ENCODE measurements at places on chromosomes 2 and 18.

GRCh38 chr18:12867441-12868123 is 16.5 kb downstream of the PTPN2 start:
- no peak for DNase-seq

GRCh38 chr2:83168377-83168776 is 1290.7 kb downstream of the SUCLG1 start:
- DNase-seq = no peak

GRCh38 chr2:137298377-137298776 is 533.0 kb downstream of the THSD7B start:
- DNase-seq = no peak

DNA sequence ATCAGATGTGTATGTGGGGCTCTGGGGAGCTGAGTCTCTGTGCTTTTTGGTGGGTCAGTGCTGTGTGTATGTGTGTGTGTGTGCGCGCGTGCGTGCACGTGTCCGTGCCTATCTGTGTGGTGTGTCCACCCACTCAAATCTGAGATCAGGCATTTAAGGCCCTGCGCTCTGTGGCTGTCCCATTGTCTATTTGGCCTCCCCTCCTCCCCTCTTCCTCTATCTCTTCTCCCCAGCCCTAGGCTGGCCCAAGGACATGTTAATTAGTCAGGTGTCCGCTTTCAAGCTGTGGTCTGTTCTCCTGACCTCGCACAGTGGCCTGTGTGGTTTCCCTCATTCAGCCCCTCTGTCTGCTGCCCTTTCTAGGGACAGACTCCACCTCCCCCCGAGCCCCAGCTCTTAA is 136.4 kb downstream of the DYSF start:
- DNase-seq = no peak

- no peak for DNase-seq
These were observed 23.5 kb upstream of the SKOR2 start for GRCh38 chr18:47274961-47275360.

DNA sequence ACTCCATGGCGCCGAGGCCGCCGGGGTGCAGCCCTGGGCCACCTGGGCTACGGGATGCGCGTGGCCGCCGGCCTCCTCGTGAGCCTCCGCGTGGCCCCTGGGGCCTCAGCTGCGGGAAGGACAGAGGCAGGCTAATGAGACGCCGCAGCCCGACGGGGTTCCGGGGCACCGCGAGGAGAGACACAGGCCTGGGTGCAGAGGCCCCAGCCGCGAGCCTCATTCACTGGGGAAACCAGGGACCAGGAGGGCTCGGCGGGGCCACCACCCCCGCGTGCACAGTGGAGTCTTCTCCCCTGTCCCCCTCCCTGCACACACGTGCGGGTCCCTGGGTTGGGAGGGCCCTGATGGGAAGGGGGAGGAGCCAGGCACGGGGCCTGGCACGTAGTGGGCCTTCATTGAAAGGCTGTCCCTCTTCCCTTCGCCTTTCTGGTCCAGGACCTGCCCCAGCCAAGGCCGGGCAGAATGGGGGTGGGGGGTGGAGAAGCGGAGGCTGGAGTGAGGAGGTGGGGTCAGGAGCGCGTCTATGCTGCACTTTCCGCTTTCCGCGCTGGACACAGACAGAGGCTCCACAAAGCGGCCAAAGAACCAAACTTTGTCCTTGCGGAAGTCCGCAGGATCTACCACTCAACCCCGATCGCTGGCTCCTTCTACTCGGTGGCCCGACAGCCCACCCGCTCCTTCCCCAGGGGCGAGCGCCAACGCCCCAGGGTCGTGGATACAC is 9.1 kb downstream of the ALPP start:
- no peak for DNase-seq

- DNase-seq = no peak
These were observed 171.7 kb downstream of the ANKRD30B start for GRCh38 chr18:14919666-14920065.

- no peak for DNase-seq
These were observed 17.7 kb upstream of the ERBB4 start for GRCh38 chr2:212556296-212556695.

DNA sequence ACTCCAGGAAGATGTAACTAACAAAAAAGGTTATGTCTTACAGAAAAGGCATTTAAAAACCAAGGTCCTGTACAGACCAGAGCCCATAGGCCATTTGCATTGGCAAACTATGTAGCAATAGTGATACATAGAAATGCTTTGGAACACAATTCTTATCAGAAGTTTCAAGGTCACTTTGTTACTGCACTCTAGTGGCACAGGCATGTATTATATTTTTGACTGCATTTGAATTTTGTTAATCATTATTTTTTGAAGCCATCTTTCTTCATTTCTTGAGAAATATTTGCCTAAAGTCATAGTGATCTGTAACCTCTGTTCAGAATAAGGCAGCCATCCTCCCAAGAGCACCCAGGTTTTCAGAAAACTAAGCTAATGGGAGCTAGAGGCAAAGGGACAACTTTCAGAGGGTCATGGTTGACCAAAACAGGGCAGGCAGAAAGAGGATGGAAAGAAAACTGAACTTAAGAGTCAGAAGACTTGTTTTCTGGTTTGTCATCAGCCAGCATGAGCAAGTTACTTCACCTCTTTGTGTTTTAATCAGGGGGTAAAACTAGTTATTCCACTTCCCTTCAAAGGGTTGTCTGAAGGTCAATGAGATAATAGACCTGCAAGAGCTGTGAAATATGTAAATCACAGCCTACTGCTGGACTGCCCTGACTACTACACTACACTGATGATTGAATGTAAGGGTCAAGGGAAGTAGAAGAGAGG is 41.5 kb downstream of the SLC38A11 start:
- DNase-seq = peak; percentile 7

- no peak for DNase-seq
These were observed 663.3 kb upstream of the ZNF804A start for GRCh38 chr2:183935005-183935404.

GRCh38 chr2:85888020-85888683 is 638 bp downstream of the ST3GAL5 start:
- peak; percentile 33 for DNase-seq

DNA sequence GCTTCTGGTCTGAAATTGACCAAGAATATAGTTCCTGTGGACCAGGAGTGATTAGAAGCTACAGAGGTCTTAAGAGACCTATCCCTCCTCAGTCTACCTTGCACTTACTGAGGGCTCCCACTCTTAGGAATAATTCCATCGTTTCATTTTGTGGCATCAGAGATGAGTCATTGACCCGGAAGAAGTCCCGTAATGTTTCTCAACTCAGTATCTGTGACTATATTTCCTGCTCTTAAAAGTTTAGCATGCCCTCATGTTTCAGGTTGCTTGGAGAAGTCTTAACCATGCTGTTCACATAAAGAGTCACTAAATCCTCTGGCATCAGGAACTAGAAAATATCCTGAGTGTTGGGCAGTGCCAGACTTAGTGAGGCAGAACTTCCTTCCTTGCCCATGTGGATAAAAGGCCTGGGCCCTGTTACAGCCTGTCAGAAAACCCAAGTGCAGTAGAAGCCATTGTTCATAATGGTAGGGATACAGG is at the start of gene IL36A:
Gene IL36A (plus strand): TSS at position 430 of the 480 bp plus-strand sequence. CDS start 413 bp downstream, outside the sequence.
- no peak for DNase-seq

- no peak for DNase-seq
These were observed 144.7 kb downstream of the NDUFA10 start for GRCh38 chr2:239880396-239880795.

- DNase-seq = no peak
These were observed 4.9 kb upstream of the WNT10A start for GRCh38 chr2:218875692-218876246.

- no peak for DNase-seq
These were observed 90.4 kb downstream of the TNS1 start for GRCh38 chr2:217912098-217913024.

GRCh38 chr2:7011356-7012083 is 94.3 kb downstream of the RNF144A start:
- DNase-seq = peak; percentile 21

GRCh38 chr2:226544596-226545210 is 254.9 kb downstream of the IRS1 start:
- no peak for DNase-seq

GRCh38 chr2:28457237-28457636 is 38.6 kb upstream of the PLB1 start:
- no peak for DNase-seq

DNA sequence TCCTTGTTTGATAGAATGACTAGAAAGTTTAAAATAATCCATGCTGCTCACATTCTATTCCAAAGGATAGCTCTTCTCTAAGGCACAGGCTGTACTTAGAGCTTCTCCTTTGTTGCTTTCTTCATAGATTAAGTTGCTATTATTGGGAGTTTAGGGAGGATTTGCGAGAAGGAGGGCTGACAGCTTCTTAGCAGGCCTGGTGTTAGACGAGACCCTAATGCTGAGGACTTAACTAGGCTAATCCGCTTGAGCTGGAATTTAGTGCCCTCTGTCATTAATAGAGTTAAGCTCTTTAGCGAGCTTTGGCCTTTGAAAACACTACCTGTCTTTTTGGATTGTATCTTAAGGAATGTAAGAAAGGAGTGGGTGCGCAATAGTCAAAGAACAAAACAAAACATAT is 81.3 kb downstream of the MOGAT1 start:
- DNase-seq = no peak

- no peak for DNase-seq
These were observed 419.1 kb downstream of the SLC4A3 start for GRCh38 chr2:220046507-220046906.

GRCh38 chr18:63550068-63550467 is 7.9 kb downstream of the SERPINB12 start:
- DNase-seq = no peak

- no peak for DNase-seq
These were observed 65.2 kb downstream of the C2orf76 start for GRCh38 chr2:119301413-119301812.

- DNase-seq = no peak
These were observed 36.9 kb downstream of the KIF1A start for GRCh38 chr2:240782886-240783818.

GRCh38 chr18:37107748-37108522 is 279.0 kb downstream of the KIAA1328 start:
- no peak for DNase-seq

DNA sequence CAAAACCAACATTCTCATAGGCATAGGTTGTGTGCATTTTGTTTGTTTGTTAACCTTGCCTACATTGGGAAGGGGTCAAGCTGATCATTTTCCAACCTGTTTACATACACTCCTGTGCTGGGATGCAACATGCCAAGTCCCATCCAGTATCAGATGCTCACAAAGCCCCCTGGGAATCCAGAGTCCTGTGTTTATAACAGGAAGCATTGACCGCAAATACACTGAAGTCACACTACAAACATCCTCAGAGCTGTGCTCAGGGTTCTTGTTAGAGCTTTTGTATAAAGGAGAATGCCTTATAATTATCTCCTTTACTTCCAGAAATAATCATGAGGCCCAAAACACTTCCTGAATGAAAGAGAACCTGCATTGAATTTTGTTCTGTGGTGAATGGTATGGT is 488.7 kb upstream of the TCF4 start:
- DNase-seq = no peak

DNA sequence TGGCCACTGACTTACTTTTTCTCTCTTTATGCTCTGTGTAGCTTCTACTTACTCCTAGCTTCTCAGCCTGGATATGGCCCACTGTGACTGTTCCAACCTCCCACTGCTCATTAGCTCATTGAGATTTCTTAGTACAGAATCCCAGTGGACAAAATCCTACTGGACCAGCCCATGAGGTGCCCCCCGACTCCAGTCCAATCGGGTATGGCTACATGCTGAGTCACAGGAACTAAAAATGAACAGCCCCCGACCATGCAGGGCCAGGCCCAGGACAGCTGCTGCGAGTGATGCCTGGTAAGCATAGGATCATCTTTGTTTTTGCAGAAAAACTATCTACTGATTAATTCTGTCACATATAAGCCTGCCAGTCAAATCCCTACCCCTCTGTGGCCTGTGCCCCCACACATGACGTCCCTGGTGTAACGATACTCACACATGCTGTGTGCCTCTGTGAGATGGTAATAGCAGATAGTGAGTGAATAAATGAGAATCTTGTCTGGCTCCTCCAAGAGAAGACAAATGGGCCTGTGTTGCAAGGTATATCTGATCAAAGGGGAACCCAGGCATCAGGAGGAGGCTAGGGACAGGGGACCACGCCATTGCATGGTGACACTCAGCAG is 85.9 kb upstream of the KLF7 start:
- peak; percentile 68 for DNase-seq

GRCh38 chr2:74571058-74571457 is 16.5 kb downstream of the DOK1 start:
- DNase-seq = peak; percentile 57

GRCh38 chr2:1781291-1782080 is 37.2 kb upstream of the PXDN start:
- no peak for DNase-seq

GRCh38 chr2:233775414-233775813 is 2.7 kb upstream of the MROH2A start:
- no peak for DNase-seq

DNA sequence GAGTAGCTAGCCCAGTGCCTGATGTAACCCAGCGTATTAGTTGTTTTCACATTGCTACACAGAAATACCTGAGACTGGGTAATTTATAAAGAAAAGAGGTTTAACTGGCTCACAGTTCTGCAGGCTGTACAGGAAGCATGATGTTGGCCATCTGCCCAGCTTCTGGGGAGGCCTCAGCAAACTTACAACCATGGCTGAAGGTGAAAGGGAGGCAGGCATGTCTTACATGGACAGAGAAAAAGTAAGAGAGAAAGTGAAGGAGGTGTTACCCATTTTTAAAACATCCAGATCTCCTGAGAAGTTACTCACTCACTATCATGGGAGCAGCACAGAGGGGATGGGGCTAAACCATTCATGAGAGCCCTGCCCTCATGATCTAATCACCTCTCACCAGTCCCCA is 6.1 kb upstream of the CYRIA start:
- DNase-seq = no peak

GRCh38 chr2:97737421-97738178 is 24.2 kb downstream of the ZAP70 start:
- no peak for DNase-seq

GRCh38 chr2:62934517-62934916 is 116.1 kb upstream of the OTX1 start:
- no peak for DNase-seq

DNA sequence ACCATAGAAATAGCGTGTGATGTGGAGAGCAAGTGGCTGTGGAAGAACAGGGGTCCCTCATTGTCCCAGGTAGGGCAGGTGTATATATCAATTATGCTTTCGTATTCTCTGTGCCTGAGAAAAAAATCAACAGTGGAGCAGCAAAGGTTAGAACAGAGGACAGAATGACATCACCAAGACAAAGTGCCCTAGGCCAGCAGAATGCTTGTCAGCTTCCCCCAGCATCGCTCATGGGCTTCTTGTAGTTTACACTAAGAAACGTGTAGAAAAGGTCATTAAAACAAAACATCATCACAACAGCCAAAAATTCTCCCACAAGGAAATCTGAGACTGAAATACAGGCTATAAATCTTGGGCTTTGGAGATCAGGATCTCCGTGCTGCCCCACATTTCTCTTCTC is 288.0 kb downstream of the TDRD15 start:
- no peak for DNase-seq

- DNase-seq = no peak
These were observed 256.7 kb downstream of the DCDC2C start for GRCh38 chr2:3960106-3960505.

DNA sequence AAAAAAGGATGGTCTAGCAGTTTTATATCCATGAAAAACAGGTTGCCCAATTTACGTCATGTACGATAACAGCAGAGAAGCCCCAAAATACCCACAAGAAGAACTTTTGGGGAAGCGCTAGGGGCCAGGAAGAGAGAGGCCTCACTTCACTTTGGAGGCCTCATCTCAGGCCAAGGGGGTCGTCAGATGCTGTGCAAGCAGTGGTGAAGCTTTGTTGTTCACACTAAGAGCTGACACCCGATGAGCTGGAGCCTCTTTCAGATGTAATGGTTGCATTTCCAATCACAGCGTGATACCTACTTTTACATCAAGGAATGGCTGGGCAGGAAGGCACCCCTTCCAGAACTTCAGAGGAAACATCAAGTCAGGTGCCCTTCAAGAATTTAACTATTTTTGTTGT is 242.3 kb upstream of the PXDN start:
- no peak for DNase-seq

Measured in activated CD4-positive, alpha-beta T cell treated with anti-CD3 and anti-CD28 coated beads, Interleukin-2, Interleukin-4, amounts not matched to agents 100 ng/mL and 50 ng/mL, durations not matched to agents 16 hours and 8 hours (primary cell).